ENCODE measurements at places on chromosomes 16 and 17.

DNA sequence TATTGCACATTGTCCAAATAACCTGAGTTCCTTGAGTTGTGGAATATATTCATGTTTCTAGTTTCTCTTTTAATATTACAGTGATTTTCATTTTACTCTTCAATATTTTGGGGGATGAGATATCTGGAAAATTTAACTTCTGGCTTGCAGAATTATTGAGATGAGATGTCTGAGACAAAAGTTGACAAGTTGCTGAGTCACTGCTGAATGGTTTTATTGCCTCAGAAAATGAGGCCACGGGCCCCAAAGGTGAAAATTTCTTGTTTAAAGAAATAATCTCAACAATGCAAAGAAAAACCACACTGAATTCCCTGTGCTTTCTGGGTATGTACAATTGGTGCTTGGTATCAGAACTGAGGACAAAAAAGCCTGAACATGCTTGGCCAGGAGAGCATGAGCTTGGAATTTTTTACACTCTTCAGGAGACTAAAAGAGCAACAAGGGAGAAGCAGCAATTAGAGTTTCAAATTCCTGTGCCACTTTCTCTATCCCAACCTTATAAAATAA is 129.2 kb upstream of the TOM1L1 start:
- DNase-seq: no peak

GRCh38 chr16:71352466-71352865 is 6.1 kb upstream of the CALB2 start:
- no peak for DNase-seq

- no peak for DNase-seq
Measured at GRCh38 chr16:49094471-49094870, 187.2 kb downstream of the CBLN1 start.

- no peak for DNase-seq
Measured at GRCh38 chr17:83203472-83204221, 124.2 kb downstream of the METRNL start.

GRCh38 chr17:81866440-81867169 is 4.5 kb downstream of the ARHGDIA start:
- DNase-seq: no peak

DNA sequence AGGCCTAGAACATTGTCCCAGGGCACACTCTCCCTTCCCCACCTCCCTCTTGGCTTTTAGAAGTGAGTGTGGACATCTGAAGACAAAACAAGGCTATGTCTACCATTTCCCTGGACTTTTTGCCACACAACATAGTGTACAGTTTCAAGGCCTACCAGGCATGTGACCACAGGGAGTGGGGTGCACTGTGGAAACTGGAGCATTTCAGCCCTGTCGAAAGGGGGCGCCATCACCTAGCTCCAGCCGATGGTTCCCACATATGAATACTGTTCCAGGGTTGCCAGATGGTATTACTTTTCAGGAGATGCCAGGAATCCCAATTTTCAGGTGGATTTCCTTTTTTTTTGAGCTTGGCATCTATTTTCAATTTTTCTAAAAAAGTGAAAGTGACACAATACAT is 140.7 kb downstream of the KATNIP start:
- peak; percentile 46 for DNase-seq

- DNase-seq: peak; percentile 73
Measured at GRCh38 chr17:74210191-74211140, 2.9 kb upstream of the TTYH2 start.

GRCh38 chr17:38619937-38620550 is 14.3 kb upstream of the SRCIN1 start:
- DNase-seq: no peak

- DNase-seq: peak; percentile 27
Measured at GRCh38 chr16:59899940-59900339, 1165.8 kb upstream of the GOT2 start.

GRCh38 chr17:29677824-29678223 is 55.1 kb upstream of the CORO6 start:
- DNase-seq: no peak

DNA sequence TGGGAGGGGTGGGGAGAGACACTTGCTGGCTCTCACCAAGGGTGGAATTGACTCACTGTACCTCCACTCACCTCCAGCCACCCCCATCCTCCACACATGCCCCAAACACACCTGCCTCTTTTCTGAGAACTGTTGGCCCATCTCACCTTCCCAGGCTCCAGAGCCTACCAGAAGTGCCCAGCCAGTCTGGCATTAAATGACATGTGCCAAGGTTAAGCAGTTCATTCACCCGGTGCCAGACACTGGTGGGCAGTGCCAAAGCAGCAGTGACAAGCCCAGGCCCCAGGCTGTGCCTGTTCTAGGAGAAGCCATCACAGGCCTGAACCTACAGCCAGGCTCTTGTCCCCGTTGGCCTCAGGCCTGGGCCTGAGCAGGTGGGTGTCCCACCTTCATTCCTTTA is 11.2 kb downstream of the MVP start:
- no peak for DNase-seq

All from epithelial cell of esophagus (primary cell).